Right atrium auricular region (tissue), 2 donors: ENCODE measurements at places on chromosomes 5 and 9.

- DNase-seq: no peak
These were observed 2.3 kb upstream of the POMT1 start for GRCh38 chr9:131500377-131500776.

GRCh38 chr5:162514116-162514515, 446.5 kb downstream of the GABRG2 start:
- DNase-seq: no peak

DNA sequence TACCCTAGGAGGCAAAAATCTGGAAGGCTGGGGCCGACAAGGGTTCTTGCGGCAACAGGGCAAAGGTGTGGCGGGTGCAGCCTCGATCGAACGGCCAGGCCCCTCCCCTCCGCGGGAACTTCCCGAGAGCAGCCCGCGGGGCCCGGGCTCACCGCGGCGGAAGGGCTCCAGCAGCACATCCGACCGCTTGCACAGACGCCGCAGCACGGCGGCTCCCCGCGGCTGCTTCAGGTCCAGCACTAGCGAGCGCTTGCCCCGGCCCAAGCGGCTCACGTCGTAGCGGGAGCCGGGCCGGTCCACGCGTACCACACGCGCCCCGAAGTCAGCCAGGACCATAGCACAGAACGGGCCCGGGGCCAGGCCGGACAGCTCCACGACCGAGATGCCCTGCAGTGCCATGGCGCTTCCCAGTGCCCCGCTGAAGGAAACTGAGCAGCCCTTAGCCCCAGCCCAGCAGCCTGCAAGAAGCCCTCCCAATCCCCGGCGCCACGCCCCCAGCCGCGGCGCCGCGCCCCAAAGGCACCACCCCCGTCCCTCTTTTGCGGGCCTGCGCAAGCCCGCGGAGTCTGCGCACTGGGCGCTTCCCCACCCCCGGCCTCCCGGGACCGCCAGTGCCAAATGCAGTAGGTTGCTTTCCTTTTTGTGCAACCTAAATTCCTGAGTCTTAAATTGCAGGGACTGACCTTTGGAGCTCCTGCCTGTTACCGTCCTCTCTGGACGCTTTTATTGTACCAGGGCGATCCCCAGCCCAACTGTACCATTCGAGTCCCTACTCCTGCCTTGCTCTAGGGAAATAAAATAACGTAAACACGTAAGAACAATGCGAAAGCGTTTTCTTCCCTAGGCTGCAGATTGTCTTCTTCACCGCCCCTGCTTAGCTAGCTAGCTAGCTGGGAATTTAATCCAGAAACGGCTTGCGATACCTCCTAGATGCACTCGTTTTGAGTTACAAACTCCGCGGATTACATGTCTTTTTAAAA, at the start of gene AMACR:
TSS of gene AMACR (minus strand) at position 430 of the 980 bp plus-strand sequence. CDS start at position 399, 31 bp downstream.
- DNase-seq: peak; percentile 94

- no peak for DNase-seq
These were observed 27.8 kb upstream of the SEMA4D start for GRCh38 chr9:89525446-89526374.

DNA sequence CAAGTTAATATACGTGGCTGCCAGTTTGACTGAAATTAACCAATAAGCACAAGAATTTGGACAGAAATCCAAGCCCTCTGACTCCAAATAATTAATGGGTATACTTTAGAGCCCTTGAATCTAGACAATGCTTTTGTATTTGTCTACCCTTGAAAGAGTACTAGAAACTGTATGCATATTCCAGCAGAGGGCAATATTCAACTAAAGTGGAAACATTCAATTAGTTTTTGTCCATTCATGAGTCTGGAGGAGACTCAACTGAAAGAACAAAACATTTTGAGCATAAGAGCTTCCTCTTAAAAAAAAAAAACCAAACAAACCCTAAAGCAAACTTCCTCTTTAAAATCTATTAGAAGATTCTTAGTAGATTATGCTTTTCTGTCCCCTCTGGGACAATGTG, 157.8 kb downstream of the ARHGEF28 start:
- DNase-seq: no peak

DNA sequence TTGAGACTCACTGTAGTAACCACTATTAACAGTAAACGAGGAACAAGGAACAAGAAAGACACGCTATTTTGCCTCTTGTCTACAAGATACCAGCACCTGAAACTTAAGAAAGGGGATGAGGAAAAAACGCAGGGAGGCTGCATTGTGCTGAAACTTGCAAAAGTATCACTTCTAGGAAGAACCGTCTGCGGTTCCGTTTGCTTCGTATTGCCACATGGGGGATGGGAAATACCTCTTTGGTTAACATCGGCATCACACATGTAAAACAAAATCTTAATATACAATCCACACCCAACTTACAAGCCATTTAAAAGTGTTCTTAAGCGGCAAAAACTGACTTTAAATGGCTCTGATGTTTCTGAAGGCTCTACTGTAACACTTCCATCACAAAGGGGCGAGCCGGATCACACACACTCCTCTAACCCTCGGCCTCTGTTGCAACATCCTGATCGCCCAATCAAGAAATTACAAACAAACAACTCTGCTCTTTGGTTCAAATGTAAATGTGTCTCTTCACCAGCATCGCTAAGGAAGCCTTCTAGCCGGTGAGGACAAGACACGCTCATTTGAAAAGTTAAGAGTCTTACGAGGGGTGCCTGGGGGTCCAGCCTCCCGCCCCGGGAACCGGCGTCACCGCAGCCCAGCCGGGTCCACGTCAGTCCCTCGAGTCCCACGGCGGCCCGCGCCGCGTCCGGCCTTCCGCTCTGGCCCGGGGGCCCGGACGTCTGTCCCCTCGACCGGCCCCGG, 621 bp downstream of the SEC16A start:
- DNase-seq: no peak

DNA sequence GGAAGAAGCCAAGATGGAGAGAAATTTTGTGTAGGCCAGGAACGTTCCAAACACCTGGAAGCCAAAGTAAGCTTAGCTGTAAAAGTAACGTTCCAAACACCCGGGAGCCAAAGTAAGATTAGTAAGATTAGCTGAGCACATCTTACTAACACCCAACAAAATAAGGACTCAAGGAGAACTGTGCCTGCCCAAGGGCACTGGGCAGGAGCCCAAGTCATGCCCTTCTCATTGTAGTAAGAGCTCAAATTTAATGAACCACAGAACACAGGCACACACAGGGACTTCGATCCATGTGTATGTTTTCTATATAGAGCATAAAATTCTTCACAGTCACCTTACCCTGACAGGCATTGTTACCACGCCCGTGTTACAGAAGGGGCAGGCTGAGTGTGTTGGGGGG, 36.1 kb upstream of the NXNL2 start:
- no peak for DNase-seq

GRCh38 chr5:14256026-14256690, 113.0 kb downstream of the TRIO start:
- DNase-seq: no peak

DNA sequence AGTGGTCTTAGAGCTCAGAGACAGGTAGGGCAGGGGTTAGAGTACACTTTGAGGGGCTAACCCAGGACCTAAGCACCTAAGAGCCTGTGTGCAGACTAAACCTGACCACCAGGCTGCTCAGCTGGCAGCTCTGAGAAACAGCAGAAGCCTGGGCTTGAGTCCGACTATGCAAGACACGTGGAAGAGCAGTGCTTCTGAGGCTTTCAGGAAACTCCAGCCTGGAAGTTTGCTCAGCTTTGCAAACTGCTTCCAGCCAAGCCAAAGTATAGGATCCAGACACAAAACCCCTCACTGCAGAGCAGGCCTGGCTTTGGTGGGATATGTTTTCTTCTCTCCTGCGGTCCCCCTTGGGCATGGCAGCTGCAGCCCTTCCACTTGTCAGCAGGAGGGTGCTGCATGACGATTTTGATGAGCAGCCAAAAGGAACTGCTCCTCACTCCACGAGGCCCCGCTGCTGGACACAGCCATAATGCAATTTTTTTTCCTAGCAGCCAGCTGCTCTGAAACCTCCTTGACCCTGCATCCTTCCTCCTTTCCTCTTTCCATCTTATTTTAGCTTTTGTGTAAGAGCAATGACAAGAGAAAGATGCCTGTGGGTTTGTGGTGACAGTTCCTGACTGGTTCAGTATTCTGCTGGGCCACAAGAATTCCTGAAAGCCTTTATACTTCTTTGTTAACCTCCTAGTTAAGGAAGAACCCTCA, 123.1 kb downstream of the LIFR start:
- DNase-seq: no peak

DNA sequence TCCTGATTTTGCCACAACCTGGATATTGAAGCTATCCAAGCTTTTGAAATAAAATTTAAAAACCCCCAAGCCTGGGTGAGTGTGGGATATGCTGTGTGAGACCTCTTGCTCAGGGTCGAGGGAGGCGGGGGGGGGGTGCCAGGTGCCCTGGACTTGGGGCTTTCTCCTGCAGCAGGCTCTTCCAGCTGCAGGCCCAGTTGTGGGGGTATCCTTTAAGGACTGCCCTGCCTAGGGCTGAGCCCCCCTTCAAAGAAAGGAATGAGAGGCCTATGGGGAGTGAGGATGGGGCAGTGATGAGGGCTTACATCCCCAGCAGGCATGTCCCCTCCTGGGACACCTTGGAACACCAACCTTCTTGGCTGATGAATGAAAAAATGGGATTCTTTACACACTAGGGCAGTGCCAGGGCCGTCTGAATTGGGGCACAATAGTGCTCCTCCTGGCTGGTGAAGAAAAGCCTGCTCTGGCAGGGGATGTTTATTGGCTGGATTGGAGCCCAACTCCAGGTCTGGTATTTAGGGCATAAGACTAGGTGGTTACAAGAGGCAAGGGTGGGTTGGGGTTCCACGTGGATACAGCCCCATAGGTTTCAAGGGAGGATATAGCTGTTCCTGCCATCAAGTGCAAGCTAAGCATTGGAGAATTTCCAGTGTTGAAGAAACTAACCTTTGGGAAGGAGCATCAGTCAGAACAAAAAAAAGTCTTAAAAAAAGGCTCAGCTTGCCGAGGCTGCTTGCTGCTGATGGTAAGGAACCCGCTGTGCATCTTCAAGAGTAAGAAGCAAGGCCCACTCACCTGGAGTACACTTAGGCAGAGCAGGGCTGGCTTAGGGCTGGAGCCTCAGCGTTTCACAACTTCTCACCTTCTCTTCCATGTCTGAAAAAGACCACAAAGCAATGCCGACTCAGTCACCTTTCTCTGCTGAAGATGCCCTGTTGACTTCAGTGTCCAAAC, 7.0 kb downstream of the HNRNPAB start:
- DNase-seq: no peak

DNA sequence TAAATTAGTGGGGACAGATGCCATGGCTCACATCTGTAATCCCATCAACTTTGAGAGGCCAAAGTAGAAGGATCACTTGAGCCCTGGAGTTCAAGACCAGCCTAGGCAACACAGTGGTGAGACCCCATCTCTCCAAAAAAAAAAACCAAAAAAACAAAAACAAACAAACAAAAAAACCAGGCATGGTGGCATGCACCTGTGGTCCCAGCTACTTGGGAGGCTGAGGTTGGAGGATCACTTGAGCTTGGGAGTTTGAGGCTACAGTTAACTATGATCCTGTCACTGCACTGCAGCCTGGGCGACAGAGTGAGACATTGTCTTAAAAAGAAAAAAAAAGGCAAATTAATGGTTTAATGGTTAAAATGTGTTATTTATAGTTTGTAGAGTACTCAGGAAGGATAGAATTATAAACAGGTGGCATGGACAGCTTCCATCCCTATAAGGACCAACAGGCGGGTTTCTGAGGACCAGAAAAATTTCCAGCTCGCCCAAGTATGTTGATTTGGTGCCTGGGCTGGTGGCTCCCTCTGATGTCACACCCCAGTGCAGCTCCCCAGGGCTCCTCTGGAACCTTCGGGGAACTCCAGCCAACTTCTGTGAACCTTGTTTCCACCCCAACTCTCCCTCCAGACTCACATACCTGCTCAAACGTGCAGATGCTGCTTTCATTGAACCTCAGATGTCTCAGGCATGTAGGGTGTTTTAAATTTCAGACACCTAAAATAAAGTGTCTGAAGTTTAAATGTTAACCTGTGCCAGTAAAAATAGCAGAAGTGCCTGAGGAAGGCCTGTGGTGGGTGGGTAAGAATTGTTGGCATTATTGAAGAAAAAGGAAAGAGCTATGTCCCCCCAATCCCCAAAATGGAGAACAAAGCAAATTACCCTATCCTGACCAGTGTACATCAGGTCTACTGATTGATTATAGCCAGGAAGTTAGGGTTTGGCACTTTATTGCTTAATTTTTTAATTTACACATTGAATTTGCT, 69.0 kb downstream of the TRIO start:
- DNase-seq: no peak

DNA sequence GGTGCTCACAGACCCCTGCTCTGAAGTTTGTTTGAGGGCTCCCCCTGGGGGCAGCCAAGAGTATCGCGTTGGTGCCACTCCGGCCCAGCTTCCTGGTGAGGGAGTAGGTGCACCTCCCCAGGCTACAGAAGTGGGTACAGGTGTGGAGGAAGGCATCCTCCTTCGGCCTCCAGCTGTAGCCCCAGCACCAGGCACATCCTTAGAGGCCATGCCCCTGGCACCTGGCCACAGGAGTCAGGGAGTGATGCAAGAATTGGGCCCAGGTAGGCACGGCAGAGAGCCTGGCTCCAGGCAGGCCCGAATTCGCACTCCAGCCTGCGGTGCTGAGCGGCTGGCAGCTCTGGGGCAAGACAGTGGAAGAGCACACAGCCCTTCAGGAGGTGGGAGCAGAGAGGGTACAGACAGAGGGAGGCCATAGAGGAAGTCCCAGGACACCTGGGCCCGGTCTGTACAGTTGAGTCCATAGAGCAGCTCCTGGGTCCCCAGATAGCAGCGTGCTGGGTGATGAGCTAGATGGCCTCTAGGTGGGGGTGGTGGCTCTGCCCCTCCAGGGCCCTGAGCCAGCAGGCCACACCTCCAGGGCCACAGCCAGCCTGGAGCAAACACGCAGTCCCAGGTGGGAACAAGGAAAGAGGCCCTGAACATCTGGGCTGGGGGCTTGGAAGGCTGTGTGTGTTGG, 2.4 kb downstream of the SAPCD2 start:
- DNase-seq: peak; percentile 77

DNA sequence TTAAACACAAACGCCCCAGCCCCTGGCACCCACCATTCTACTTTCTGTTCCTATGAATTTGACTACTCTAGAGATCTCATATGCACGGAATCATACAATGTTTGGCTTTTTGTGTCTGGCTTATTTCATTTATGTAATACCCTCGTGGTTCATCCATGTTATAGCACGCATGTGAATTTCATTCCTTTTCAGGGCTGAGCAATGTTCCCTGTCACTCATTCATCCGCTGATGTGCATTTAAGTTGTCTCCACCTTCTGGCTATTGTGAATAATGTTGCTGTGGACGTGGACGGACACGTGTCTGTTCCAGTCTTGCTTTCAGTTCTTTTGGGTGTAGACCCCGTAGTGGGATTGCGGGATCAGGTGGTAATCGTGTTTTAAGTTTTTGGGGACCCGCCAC, 79.9 kb upstream of the BARHL1 start:
- DNase-seq: no peak
